ENCODE measurements at places on chromosomes 4 and X.

DNA sequence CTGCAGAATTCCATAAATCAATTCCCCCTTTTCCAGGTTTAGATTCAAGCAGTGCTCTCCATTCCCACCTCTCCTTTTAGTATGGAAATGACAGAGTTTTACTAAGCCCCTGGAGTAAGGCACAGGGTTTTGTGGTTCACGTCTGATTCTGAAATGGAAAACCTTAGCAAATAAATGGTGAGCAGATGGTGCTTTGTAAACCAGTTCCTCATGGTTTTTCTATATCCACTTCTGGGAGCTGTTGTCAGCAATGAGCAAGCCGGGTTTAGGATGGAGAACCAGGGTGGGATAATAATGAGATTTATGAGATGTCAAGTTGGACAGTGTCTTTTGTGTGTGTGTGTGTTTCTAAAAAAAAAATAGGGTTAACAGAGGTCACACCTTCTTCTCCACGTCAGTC, 113.8 kb upstream of the RBPJ start:
- no peak for DNase-seq

DNA sequence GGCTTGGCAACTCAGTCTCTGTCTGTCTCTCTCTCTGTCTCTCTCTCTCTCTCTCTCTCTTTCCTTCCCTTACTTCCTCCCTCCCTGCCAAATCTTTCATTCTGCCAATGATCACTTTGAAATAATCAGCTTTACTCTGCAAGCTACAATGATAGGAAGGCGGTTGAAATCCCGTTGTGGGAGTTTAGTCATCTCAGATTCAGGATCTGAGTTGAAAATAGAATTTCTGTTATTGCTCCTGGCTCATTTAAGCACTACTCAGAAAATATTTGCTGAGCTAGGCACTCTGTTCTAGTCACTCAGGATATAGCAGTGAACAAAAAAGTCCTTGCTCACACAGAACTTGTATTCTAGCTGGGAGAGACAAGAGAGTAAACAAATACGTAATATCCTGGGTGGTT, 56.3 kb upstream of the DCTD start:
- DNase-seq: no peak

DNA sequence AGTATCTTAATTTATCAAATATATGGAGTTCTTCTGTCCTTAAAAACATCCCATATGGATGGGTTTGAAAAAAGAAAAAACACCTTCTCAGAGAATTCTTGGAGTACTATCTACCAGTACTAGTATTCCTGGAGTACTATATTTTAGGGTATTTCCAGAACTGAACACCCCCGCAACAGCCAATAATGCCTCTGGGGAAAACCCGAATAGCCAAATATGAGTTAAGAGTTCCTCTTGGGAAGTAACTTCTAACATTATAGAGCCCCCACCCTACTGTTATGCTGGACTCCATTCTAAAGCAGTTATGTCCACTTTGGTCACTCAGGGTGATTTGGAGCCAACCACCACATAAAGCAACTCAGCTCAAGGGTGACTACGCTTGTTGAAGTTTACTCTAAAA, 115.0 kb upstream of the RASGEF1B start:
- DNase-seq: no peak

- no peak for DNase-seq
Observed at GRCh38 chr4:142285222-142285583, 560.9 kb downstream of the INPP4B start.

DNA sequence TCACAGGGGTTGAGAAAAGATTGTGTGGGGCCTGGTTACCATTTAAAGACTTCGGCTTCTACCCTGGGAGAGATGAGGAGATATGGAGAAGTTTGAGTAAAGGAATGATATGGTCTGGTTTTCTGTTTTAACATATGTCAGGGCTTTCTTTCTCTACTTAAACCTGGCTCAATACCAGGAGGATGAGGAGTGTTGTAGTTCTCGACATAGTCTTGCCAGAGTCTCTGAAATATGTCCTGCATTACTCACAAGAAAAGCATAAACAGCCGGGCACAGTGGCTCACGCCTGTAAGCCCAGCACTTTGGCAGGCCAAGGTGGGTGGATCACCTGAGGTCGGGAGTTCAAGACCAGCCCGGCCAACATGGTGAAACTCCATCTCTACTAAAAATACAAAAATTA, 16.4 kb upstream of the ACE2 start:
- no peak for DNase-seq

GRCh38 chrX:47191331-47191730, 2.3 kb upstream of the UBA1 start:
- DNase-seq: no peak

- DNase-seq: no peak
Observed at GRCh38 chrX:18666614-18667013, 5.3 kb downstream of the RS1 start.

GRCh38 chr4:153243468-153243867, 39.2 kb downstream of the TRIM2 start:
- DNase-seq: no peak

DNA sequence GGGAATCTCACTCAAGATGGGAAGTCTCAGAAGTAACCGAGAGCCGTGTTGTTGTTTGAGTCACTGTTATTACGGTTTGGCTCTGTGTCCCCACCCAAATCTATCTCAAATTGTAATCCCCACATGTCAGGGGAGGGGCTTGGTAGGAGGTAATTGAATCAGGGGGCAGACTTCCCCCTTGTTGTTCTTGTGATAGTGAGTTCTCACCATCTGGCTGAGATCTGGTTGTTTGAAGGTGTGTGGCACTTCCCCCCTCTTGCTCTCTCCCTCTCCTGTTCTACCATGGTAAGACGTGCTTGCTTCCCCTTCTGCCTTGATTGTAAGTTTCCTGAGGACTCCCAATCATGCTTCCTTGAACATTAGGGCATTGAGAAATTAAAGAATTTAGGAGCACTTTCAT, 37.0 kb downstream of the HAND2 start:
- DNase-seq: no peak

Measured in GM13977 (cell line).